NCI-H2029 treated with DMSO at 0.1 percent for 48 hours (cell line): ENCODE measurements at places on chromosomes 2 and 18.

GRCh38 chr18:64201781-64202180 is 52.9 kb upstream of the LINC00305 start:
- no peak for DNase-seq

DNA sequence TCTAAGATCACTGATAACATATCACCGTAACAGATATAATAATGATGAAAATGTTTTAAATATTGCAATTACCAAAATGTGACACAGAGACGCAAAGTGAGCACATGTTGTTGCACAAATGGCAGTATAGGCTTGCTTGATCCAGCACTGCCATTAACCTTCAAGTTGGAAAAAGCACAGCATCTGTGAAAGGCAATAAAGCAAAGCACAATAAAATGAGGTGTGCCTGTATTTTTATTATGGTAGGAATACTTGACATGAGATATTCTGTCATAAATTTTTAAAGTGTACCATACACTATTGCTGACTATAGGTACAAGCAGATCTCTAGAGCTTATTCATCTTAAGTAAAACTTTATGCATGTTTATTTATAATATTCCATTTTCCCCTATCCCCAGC is 312.2 kb downstream of the PTH2R start:
- no peak for DNase-seq

DNA sequence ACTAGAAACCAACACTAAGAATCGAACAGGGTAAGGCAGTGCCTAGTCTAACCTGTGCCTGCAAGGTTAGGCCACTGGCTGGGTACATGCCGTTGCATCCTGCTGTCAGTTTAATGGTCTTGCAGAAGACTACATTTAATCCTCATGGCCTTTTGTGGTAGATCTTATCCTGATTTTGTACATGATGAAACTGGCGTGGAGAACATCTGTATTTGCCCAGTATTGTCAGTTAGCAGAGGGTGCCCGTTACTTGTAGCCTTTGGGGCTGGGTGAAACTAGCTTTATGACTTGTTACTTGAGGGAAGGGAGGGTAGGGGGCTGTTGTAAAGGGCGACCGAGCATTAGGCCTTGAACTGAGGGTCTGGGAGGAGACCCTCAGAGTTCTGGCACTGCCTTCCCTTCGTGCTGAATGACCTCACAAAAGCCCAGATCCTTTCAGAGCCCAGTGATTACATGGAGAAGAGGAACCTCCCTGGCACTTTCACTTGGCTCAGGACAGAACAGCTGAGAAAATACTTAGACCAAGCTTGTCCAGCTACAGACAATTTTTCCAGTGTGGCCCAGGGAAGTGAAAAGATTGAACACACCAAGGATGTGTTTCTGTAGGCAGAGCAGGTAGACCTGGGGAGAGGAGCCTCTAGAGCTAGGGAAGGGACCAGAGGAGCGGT is 19.5 kb downstream of the SLC20A1 start:
- no peak for DNase-seq

- DNase-seq: no peak
Measured at GRCh38 chr18:56995579-56996188, 151.2 kb upstream of the BOD1L2 start.

DNA sequence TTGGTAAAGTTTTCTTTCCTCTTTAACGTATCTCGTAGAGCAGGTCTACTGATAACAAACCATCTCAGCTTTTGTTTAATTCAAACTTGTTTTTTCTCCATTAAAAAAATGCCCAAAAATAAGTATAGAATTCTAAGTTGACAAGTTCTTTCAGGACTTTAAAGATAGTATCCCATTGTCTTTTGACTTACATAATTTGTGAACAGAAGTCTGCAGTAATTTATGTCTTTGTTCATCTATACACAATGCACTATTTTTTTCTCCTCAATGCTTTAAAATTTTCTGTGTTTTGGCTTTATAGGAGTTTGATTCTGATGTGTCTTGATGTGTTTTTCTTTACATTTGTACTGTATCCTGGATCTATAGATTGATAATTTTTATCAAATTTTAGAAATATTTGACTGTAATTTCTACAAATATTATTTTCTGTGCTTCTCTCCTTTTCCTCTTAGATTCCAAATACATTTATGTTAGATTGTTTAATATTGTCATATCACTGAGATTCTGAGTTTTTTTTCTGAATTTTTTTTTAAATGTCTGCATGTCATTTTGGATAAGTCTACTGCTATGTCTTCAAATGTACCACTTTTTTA is 143.3 kb downstream of the FTCDNL1 start:
- no peak for DNase-seq

DNA sequence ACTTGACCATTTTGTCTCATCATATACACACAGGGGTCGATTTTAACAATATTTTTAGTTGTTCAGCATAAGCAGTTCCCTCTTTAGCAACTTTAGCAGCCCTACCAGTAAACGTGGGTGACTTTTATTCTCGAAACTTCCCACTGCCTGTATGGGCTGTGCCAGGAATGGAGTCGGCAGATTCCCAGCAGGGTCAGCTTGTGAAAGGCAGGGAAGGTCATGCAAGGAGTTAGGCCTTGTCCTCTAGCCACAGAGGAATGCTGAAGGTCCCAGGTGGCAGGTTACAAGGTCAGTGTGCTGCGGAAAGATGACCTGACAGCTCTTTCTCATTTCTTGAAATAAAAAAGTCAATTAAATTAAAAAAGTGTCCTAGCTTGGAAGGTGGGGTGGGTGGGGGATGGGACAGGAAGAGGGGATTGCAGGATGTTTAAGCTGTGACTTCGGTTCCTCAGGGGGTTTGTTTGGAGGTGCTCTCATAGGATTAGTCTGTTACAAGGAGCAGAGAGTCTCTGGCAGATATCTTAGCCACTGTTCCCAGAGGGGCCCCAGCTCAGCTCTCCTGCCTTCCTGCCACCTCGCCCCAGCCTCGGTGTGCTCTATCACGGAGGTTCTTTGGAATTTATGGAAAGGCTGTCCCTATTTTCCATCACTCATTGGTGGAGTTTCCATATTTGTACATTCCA is 21.4 kb downstream of the DRC1 start:
- DNase-seq: no peak

DNA sequence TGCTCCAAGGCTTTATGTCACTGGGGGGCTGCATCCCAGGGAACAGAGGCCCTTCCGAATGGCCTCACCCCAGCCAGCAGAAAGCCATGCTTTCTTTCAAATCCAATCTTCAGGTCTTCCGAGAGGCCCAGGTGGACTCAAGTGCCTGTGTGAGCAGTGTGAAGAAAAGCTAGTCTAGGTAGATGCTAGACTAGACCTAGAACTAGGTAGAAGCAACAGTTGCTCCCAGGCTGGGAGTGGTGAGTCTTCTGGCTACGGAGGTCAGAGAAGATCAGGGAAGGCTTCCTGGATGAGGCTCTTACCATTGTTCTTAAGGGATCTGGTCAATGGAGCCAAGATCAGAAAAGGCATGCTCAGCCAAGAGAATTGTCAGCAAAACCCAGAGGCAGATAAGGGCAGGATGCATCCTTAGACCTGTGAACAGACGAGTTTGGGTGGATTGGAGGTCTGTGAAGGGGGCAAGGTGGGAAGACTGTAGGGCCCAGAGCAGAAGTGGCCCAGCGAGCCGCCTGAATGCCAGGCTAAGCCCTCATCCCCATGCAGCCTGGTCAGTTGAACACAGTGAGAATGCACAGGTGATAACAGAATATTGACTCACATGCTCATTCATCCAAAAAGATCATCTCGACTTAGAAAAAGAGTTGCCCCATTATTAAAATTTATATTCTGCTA is 110.8 kb downstream of the SMAD7 start:
- no peak for DNase-seq

DNA sequence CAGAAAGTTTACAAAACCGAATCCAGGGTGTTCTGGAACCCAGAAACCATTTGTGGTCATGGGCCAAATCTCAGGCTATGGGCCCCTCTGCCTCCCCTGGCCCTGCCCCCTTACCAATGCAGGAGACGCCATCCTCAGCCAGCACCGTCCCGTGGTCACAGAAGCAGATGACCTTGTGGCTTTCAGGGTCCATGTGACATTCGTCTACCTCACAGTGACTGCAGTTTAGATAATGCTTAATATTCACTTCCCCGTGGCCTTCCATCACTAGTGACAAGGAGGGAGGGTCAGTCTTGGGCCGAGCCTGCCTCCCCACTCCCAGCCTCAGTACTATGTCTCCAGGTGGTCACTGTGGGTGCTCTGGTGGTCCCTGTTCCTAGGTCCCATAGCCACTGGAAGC is 111.6 kb downstream of the CLIP4 start:
- DNase-seq: no peak

DNA sequence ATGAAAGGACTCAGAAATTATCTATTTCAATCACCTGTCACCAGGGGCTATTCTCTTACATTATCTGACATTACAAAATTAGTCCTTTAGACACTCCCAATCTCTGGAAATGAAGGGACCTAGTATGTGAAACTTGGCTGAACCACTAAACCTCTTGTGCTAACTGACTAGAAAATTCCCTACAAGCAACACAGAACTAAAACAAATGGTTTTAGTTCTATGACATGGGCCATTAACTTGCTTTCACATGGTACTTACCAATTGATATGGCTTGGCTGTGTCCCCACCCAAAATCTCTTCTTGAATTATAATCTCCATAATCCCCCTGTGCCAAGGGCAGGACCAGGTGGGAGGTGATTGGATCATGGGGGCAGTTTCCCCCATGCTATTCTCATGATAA is 16.6 kb downstream of the SERPINE2 start:
- DNase-seq: no peak

DNA sequence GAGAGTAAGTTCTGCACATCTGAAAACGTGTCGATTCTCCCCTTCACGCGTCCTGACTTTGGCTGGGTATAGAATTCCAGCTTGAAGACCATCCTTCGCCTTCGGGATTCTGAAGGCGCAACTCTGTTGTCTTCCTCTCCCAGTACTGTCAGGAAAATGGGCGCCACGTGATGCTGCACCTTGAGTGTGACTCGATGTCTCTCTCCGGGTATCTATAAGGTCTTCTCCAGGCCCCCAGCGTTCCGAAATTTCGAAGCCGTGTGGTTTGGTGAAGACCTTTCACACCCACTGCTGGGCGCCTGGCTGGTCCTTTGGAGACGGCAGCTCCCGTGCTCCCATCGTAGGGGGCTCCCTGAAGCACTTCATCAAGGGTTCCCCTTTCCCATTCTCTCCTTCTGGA is 203.7 kb downstream of the HDAC4 start:
- DNase-seq: no peak

- no peak for DNase-seq
Measured at GRCh38 chr2:29706171-29706720, 215.1 kb downstream of the ALK start.

DNA sequence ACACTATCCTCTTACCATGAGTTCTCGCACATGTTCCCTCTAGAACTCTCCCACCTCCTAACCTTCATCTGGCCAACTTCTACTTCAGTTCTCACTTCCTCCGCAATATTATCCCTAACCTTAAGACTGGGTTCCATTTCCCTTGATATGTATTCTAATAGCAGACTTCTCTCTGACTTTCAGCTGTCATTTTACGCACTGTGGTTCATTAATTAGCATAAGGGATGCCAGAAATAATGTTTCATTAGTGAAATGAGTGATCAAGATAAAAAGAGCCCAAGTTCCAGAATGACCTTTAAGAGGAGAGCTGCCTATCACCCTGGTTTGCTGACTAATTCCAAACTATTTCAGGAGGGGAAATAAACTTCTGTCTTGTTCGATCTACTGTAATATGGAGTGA is 108.6 kb upstream of the CCDC150 start:
- DNase-seq: no peak

DNA sequence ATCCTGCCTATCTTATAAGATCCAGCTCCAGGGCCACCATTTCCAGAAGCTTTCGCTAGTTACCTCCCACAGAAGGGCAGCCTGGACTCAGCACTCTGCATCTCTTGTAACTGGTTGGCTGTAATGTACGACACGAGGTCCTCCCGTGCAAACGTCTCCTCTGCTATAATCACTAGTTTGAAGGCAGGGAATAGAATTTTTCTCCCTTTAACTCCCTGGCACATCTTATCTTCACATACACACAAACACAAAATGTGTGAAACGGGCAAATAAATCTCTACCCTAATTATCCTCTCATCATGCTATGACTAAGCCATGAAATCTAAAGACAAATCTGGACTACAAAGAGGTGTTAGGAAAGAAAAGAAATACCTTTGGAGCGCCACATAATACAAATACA is 36.8 kb downstream of the RNU4ATAC start:
- no peak for DNase-seq

GRCh38 chr18:23243178-23243577 is 107.9 kb downstream of the CABLES1 start:
- no peak for DNase-seq

- DNase-seq: no peak
Measured at GRCh38 chr2:150520887-150521664, 33.6 kb upstream of the RND3 start.

- no peak for DNase-seq
Measured at GRCh38 chr2:240397924-240398645, 37.4 kb upstream of the GPC1 start.

GRCh38 chr2:71045865-71046548 is 22.4 kb upstream of the NAGK start:
- no peak for DNase-seq

- DNase-seq: no peak
Measured at GRCh38 chr2:38163006-38163405, 87.1 kb upstream of the CYP1B1 start.

DNA sequence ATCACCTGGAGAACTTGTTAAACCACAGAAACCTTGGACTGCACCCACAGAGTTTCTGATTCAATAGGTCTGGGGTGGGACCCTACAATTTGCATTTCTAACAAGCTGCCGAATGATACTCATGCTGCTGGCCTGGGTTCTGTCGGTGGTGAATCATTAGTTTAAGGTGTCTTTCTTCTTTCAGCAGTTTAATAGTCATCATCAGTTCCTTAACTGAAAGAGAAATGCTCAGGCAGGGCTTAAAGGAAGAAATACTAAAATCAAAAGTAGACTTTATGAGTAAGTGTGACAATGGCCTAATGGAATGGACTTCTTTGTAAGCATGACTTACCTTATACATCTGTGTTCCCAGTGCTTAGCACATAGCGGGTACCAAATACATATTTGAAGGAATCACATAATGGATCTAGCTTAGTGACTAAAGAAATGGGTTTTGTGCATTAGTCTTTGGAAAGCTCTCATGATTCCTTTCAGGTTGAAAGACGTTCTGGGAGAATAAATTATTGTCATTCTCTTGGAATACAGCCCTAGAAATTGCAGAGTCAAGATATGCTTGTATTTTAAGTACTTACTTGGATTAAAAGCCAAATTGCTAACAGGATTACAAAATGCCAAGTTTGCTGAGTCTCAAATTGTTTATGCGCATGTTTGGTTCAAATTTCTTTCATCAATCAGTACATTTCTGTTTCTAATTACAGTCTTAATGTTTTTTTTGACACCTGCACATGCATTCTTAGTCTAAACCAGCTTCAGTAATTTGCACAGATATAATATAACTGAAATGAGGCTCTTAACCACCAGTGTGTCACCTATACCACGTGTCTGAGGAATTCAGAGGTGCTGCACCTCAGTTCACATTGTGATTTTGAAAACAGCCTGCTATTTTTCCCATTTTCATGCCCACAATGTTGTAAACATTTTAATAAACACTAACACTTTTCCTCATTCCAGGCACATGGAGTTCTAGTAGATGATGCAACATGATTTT is 220.3 kb upstream of the NRP2 start:
- DNase-seq: no peak
